ENCODE measurements at places on chromosomes 12 and 14.

GRCh38 chr12:28800129-28800528 is 348.9 kb upstream of the FAR2 start:
- no peak for DNase-seq

DNA sequence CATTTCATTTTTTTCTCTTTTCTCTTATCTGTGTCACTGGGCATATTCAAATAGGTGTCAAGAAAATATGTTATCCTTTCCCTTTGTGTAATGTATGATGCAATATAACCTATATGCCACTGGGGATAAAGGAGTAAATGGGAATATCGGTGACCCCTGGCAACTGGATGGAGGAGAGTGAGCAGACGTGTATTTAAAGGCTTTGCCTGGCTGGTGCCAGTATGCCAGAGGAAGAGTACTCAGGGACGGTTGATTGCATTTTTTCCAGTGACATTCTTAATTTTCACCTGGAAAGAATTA is 12.0 kb upstream of the STXBP6 start:
- no peak for DNase-seq

GRCh38 chr12:124088217-124088907 is 115.3 kb downstream of the ZNF664 start:
- no peak for DNase-seq

DNA sequence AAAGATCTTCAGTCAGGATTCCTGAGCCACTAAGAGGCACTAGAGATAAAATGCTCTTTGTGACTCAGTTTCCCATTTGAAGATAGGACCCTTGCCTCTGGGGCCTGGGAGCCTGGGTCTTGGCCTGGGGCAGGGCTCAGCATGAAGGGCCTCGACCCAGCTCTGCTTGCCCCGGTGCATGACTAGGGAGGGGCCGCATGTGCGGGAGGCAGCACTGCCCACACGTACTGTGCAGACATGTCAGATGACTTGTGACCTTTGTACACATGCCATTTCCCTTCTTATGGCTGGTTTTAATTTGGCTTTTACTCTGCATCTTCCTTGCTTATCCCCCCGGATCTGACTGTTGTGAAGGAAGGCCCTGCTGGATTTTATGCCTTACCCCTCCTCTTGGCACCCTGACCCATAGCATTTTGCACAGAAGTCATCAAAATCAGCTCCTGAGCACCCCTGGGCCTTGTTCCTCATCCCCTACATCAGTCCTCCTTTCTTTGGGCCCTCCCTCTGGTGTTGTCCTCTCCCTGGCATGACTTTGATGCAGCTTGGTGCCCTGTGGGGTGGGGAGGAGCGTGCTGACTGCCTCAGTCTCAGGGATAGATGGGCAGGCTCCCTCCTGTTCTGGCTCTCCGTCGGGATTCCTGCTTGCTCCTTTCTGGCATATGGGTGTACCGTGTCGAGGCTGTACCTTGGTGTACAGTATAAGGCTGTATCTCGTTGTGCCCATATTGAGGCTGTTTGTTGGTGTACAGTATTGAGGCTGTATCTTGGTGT is 4.4 kb downstream of the CLSTN3 start:
- DNase-seq, result no peak

DNA sequence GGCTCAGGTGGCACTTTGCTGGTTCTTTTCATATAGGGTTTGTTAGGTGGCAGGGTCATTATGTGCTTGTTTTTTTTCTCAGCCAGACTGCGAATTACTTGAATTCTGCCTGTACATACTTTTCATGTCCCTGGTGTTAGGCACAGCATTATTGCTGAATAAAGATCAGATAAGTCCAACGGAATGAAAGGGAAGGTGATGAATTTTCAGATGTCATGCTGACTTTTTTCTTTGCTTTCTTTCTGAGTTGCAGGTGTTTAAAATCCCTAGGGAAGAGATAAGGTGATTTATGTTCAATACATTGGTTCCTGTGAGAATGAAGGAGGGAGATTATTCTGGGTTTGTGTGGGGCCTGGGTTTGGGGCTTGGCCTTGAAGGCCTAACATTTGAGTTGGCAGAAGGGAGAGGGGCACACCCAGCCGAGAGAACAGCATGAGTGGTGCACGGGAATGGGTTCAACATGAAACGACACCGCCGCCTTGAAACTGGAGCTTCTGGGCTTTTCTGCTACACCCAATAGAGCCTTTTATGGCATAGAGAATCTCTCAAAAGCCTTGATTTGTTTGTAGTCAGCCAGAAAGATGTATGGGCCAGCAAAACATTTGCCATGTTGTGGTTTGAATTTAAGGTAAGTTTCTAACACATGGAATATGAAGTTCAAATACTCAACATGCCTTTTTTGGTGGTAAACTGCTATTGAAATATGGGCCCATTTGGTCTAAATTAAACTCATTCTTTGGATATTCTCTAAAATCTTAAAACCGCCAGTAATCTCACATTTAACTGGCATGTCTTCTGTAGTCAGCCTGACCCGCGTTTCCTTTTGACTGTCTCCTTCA is 477.0 kb downstream of the PCNX1 start:
- no peak for DNase-seq
